IPS DF 6.9 (cell line): ENCODE measurements at places on chromosomes 1 and 21.

DNA sequence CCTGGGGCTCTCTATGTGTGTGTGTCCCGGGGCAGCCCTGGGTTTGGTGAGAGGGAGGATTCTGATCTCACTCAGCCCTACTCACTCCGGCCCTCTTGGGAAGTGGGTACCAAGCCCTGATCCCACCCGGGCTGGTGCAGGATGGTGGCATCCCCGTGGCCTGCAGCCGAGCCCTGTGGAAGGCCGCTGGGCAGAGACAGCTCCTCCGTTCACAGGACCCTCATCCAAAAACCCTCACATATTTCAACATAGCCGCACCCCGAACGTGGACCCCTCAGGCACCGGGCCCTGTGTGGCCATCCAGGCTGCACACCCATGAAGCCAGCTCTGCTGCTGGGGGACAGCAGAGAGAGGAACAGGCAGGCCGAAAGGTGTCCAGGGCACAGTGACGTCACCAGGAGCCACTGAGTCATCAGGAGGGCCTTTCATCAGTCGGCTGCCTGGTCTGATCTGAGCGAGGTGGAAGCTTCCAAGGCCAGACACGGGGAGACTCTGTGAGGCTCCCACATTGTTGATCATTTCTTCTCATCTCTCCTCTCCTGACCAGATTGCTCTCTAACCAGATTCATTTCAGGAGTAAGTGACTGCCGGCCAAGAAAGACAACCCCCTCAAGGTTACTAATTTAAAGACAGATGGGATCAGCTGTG is 16.2 kb upstream of the GPR157 start:
- DNase-seq: no peak

DNA sequence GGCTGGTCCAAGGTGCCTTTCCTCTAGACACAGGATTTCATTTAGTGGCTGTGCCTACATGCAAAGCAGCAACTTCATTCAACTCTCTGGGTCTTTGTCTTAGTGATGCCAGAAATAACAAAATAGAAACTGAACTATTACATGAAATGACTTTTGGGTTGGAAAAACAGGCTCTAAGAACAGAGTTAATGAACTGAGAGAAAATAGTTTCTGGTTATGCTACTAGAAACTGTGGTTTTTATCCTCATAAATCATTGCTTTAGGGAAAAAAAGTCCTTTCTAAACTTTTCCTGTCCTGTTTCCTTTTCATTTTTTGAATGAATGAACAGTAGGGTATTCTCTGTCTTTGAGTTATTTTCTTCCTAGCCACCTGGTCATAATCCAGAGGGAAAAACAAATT is 424.0 kb downstream of the KIF26B start:
- no peak for DNase-seq

- no peak for DNase-seq
Observed at GRCh38 chr1:61517345-61517744, 207.6 kb downstream of the TM2D1 start.

GRCh38 chr21:33264561-33264960 is 1.6 kb upstream of the IL10RB start:
- no peak for DNase-seq

- DNase-seq: no peak
Observed at GRCh38 chr21:15617964-15618363, 111.8 kb upstream of the USP25 start.

DNA sequence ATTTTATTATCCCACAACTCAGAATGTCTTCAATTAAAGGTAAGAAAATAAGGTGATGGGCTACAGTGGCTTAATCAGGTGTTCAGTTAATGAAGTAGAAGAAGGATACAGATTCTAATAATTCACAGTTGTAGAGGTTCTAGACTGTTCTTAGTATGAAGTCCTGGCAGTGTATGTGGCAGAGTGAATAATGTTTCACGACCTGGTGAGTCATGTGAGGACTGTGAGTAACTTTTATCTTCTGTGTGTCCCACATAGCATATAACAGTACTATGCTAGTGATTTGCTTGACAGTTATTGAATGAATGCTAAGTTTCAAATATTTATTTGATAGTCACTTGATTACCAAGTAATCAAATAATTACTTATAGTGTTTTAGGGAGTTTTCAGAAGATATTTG is 20.0 kb downstream of the SLC16A4 start:
- DNase-seq: no peak

DNA sequence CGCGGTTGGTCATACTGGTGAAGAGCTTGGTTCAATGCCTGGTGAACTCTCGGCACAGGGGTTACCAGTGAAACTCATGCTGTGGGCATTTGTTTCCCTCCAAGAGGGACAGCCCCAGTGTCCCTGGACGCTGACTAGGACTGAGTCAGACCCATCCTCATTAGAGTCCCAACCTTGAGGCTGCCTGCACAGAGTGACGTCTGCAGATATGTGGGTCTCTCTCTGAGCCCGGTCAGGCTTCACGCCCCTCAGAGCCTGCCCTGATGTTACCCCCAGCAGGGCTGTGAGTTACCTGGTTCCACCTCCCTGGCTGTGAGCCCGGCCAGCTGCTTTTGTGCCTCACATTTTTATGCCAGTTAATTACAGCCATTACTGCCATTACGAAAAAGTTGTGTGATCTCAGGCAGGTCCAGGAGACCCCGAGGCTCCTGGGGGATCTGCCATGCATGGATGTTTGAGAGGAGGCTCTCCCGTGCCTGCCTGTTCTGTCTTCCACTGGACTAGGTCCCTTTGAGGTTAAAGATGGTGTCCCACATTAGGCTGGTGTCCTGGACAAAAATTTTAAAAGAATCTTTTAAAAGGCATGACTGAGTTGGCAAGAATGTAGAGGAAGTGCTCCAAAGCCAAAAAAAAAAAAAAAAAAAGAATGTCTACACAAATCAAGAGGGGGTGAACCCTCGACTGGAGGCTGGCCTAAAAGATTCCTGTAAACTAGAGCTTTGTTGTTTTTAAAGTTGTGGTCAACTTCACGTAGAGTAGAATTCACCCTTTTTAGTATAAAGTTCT is 36.6 kb upstream of the PADI1 start:
- DNase-seq: no peak

DNA sequence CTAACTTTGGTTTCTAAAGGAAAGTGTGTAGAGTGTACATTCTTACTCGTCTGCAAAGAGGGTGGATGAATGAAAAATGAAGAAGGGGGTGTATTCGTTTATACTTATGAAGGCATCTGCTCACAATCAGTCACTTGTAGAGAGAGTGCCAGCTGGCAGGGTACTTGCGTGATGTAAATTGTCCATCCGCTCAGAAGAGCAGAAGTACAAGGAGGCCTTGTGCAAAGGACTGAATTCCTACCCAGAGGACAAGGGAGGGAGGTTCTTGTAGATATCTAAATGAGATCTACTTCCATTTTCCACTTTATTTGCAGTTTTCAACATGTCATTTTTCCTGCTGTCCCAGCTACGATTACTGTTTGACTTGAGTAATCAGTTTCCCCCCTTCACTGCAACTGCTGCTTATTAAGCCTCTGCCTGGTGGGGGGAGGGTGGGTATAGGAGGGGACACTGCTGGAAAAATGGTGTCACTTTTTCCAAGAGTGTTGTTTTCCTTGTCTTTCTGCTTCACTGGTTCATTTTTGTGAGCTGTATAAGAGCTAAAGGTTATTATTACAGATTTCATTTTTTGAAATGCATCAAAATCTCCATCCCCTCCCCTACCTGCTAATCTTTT is 67.3 kb downstream of the LAMC1 start:
- DNase-seq: no peak

GRCh38 chr1:6117064-6117463 is 63.1 kb downstream of the CHD5 start:
- no peak for DNase-seq

GRCh38 chr1:6110326-6110725 is 64.6 kb downstream of the KCNAB2 start:
- no peak for DNase-seq

- DNase-seq: no peak
Observed at GRCh38 chr1:38138498-38139233, 92.1 kb upstream of the POU3F1 start.

- no peak for DNase-seq
Observed at GRCh38 chr1:185156288-185156853, 382 bp downstream of the TRMT1L start.

- no peak for DNase-seq
Observed at GRCh38 chr1:94609619-94610018, 68.1 kb upstream of the F3 start.
